NCI-H146 (cell line): ENCODE measurements at places on chromosomes 4 and X.
A peak's percentile ranks its signal among the peaks of the same experiment; 100 is the strongest.

DNA sequence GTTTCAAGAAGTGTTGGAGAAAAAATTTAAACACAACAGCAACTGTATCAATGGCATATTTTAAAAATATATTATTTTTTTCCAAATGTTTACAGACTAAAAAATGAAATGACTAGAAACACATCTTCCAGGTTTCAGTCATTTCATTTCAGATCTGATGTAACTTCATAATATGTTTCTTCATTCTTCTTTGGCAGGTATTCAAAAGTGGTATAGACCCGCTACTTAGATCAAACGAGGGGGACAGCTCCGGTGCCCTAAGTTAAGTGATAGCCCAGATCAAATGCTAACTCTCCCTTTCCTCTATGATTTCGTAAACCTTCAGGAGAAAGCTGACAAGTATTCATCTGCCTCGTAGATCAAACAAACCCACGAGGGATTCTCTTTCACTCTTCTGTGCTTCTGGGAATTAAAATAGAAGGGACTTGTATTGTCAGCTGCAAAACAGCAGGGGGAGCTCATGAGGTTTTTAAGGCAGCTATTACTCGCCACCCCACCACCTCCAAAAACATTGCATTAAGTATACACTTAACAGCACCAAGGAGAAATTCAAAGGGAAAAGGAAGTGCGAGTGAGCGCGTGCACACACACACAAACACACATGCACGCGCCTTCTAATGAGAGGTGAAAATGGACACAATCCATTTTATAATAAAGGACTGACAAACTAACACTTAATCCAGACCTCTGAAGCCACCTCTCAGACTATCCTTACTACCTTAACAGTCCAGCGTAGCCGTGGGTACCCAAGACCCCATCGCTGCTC, 21.4 kb downstream of the HELT start:
- DNase-seq: peak; percentile 32

DNA sequence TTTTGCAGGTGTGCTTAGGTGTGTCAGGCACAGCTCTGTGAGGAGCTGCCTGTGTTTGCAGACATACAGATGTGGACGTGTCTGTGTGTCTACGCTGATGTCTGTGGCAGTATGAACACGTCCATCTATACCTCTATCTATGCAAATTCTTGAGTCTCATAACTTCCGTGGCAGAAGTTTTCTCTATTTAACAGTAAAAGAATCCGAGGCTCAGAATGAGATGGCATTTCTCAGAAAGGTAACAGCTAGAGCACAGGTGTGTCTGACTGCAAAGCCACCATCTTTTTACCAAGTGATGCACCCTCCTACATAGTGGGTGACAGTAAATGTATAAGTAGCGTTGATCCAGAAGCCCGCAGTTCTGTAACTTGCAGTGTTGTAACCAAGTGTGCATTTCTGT, 39.9 kb upstream of the CYP4V2 start:
- no peak for DNase-seq

DNA sequence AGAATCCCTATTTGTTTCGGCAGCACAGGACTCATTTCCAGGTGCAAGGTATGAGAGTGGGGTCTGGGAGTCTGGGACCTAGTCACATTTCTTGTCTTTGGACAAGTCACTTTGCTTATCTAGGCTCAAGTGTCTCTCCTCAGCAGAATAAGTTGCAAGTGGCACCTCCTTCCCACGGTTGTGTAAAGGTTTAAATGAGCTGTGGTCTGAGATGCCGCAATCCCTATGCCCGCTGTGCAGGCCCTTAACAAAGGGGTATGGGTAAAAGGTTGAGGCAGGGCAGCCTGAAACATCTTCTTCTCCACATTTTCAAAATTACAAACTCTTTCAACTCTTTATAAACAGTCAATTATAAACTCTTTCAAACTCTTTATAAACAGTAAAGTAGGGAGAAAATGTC, 93.7 kb downstream of the RTL5 start:
- DNase-seq: no peak

DNA sequence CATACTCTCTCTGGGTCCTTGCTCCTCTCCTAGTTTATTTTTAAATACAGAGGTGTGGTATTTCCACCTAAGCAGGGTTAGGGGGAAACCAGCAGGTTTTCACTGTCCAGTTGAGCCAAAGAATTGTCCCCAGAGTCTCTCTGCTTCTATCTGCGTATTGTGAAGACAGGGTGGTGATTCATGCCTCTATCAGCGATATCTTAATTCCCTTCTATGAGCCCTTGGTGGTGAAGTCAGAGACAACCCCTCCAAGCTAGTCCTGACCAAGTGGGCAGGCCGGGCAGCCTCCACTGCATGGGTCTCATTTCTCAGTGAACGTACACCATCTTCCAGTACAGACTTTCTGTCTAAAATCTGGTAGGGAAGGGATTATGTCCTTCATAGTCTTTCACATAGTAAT, 100.5 kb upstream of the GPR34 start:
- DNase-seq: no peak

GRCh38 chr4:145822181-145822580, 116.4 kb downstream of the ZNF827 start:
- no peak for DNase-seq

DNA sequence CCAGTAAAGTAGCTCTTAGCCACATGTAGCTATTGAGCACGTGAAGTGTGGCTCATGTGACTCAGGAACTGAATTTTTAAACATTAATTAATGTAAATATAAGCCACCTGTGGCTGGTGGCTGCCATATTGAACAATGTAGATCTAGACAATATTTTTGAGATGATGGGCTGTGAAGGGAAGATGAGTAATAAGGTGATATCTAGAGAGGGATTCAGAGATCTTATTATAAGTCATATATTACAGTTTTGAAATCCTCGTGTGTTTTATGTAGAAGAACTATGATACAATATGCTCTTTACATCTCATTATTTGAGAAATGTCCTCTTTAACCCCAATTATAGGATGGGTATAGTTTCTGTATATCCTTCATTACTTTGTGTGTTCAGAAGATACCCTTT, 5.6 kb downstream of the GAR1 start:
- DNase-seq: no peak

- no peak for DNase-seq
Observed at GRCh38 chr4:129109965-129110824, 14.2 kb downstream of the C4orf33 start.

DNA sequence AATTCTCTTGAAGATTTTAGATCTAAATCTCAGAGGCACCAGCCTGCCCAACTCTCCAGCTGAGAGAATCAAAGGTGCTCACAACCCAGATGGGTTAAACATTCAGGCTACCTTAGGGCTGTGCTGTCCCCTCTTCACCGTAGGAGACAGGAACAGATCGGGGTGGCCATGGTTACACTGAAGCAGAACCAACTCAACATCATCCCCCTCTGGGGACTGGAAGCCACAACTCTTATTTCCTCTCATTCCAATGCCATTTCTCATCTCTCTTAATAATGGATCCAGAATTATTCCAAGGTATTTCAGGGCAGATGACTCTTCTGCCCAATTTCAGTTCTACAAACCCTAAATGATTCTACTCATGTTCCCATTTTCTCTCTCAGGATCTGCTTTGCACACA, 109.7 kb downstream of the NKX6-1 start:
- DNase-seq: no peak

- no peak for DNase-seq
Observed at GRCh38 chr4:164109503-164109902, 615.0 kb downstream of the TMA16 start.

- DNase-seq: no peak
Observed at GRCh38 chr4:147770831-147771230, 38.9 kb downstream of the ARHGAP10 start.

GRCh38 chr4:155675709-155676429, 9.2 kb downstream of the GUCY1A1 start:
- DNase-seq: no peak

DNA sequence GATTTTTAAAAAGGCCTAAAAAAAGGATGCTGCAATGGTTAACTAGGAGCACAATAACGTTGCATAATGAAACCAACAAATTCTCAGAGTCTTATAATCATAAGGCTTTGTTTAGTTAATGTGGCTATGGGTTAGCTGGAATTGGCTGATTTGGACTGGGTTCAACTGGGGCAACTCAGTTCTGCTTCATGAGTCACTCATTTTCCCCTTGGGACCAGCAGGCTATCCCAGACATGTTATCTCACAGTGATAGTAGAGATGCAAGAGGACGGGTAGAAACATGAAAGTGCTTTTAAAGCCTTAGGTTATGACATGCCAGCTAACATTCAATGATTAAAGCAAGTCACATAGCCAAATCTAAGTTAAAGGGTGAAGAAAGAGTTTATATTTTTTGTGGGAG, 189.2 kb upstream of the GK2 start:
- DNase-seq: no peak

DNA sequence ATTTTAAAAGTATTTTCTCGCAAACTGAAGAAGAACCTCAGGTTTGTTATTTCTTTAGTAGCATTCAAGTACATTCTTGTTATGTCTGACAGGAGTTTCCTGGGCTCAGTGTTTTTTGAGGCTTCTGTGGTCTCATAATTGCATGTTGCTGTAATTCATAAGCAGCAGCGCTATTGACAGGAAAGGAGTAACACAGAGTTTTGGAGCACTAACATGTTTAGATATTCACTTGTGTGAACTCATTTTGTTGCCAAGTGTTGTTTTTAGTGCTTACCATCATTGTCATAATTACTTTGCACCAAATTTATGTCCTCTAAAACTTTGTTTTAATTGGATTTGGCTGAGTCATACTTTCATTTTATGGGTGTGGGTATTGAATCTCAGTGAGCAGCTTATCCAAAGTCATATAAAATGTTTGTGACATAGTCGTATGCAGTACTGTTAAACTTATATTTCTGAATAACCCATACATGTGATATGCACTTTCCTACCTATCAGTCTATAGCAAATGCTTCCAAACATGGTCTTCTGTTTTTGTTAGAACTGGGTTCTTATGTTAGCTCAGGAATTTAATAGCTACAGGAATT, 358.7 kb upstream of the CTSO start:
- DNase-seq: no peak

DNA sequence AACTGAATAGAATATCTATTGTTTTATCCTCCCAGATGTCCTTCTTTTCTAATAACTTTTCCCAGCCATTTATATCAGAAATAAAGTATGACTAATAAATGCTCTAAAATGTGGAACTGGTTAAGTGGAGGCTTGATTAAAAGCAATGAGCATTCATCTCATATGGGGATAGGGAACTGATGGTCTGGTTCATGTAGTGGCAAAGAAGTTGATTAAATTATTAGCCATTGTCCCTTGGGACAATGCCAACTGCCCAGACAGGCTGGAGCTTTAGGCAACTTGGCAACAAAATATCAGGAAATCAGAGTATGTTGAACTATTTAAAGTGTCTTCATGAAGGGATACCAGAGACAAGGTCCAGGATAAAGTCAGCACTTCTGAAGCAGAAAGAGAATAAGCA, 24.2 kb downstream of the TRO start:
- no peak for DNase-seq

- no peak for DNase-seq
Observed at GRCh38 chr4:86442881-86443280, 83.0 kb upstream of the MAPK10 start.

GRCh38 chr4:123577225-123577906, 180.8 kb downstream of the SPRY1 start:
- no peak for DNase-seq

DNA sequence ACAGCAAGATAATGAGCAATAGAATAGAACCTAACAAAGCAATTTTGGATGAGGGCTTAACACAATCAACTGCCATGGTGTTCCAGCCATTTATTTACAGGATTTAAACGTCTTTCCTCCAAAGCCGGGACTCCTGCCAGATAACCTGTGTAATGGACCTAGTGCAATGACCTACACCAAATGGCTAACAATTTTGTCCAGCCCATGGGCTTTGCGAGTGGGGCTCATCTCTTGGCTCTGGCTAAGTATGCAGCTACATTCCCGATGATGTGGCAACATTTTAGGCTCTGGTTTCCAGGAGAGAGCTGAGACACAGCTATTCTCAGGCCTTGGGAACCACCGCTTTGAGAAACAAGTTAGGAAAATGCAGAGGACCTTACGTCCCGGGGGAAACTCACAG, 822.3 kb upstream of the FTHL17 start:
- DNase-seq: no peak

DNA sequence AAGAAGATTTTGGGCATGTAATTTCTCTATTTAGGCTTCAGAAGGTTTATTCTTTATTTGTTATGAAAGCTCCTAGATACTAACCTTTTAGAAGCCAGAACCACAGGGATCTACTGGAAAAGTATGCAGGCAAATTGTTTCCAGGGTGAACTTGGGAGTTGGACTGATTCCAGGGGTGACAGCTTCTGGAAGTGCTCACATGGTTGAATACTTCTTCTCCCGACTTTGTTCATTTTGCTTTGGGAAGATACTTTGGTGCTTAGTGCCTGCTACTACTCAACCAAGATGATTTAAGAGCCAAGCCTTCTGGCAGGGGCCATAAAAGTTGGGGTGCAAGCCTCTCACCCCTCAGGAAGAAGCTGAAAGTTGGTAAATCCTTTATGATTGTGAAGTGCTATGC, 445.6 kb downstream of the ACTRT1 start:
- no peak for DNase-seq

GRCh38 chr4:77538144-77538543, 67.5 kb upstream of the CXCL13 start:
- no peak for DNase-seq

GRCh38 chr4:137463377-137464003, 68.8 kb downstream of the PCDH18 start:
- no peak for DNase-seq

GRCh38 chrX:151391722-151392121, 5.3 kb upstream of the VMA21 start:
- DNase-seq: no peak

DNA sequence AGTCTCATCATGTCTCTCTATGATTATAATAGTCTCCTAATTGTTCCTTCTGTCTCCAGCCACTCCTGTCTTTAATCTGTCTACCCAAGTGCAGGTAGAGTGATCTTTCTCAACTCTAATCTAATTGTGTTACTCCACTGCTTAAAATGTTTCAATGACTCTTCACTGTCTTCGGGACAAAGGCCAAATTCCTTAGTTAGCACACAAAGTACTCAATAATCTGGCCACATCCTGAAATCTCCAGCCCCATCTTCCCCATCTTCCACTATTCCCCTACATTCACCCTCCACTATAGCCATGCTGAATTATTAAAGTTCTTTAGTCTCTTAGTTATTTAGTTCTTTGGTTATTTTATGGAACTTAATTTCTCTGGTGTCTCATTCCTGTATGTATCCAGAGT, 353.3 kb downstream of the OPHN1 start:
- no peak for DNase-seq

- no peak for DNase-seq
Observed at GRCh38 chr4:3747581-3747904, 18.6 kb upstream of the ADRA2C start.
